Adipocyte (in vitro differentiated cells): ENCODE measurements at places on chromosomes 3 and 15.

DNA sequence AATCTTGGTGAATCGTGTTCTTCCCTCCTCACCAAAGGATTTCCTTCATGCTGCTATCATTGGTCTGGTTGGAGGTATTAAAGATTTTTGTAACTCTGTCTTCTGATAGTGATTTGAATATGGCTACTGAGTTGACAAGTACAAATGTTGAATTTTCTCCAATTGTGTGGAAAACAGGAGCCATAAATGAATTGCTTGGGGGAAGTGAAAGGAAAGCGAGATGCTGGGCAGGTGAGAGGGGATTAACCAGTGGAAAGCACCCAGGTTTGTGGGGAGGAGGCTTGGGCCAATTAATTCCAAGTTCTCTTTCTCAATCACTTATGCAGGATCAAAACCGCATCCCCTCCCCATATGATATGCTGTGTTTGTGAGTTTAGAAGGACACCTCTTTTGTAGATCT, 372.5 kb downstream of the IL20RB start:
- no peak for DNase-seq

DNA sequence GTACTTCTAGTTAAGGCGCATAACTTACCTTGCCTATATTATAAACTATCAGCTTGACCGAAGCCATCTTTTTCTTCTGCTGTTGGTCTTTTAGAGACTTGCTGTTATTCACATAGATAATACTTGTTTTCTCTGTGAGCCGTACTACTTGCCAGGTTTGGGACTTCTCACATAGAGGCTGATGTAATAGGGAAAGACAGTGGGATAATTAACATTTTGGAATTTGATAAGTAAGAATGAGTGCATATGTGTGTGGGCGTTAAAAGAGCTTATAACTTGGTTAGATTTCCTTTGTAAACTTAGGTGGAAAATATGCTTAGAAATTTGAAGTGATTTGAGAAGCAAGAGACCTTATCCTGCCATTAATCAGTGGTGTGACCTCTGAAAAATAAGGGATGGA, 47.8 kb downstream of the FNDC3B start:
- no peak for DNase-seq

DNA sequence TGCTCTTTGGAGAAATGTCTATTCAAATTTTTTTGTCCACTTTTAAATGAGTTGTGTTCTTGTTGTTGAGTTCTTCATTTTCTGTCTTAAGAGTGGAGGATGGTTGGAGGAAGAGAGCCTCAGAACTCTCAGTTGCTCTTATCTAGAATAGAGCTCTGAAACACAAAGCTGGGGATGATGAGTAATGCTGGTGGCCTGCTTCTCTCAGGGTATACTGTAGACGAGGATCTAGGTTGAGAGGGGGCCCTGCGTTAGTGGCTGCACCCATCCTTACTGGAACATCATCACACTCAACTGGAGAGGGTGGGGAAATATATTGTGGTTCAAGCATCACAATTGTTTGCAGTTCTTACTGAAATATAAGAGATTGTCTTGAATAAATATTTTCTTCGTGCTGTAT, 1.8 kb downstream of the SPTSSB start:
- DNase-seq = no peak

GRCh38 chr3:20256144-20256543, 70.1 kb upstream of the SGO1 start:
- DNase-seq = no peak

DNA sequence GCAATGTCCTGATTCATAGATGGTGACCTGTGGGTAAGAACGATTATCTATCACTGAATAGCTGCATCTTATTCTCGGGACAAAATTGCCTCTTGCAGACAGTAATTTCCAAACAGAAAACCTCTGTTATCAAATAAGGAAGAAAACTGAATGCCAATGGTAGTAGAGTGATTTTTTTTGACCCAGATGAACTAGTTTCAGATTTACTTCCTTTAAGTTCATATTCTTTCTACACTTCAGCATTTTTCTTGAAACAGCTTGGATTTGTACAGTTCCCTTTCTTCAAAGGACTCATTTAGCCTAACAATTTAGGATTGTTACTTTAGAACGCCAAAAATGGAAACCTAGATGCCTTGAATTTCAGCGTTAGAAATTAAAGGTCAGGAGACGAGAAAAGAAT, 14.6 kb downstream of the ETV5 start:
- no peak for DNase-seq

DNA sequence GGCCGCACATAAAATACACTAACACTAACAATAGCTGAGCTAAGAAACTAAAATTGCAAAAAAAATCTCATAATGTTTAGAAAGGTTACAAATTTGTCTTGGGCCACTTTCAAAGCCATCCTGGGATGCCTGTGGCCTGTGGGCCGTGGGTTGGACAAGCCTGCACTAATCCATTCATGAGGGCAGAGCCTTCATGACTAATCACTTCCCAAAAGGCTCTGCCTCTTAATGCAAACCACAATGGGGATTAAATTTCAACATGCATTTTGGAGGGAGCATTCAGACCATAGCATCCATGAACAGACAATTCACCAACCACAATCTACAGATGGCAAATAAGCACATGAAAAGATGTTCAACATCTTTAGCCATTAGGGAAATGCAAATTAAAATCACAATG, 128.2 kb downstream of the SUCLG2 start:
- DNase-seq = peak; percentile 85

GRCh38 chr3:121508389-121508788, 37.4 kb downstream of the POLQ start:
- DNase-seq = no peak

GRCh38 chr15:89514596-89515406, 18.4 kb upstream of the RHCG start:
- DNase-seq = no peak

DNA sequence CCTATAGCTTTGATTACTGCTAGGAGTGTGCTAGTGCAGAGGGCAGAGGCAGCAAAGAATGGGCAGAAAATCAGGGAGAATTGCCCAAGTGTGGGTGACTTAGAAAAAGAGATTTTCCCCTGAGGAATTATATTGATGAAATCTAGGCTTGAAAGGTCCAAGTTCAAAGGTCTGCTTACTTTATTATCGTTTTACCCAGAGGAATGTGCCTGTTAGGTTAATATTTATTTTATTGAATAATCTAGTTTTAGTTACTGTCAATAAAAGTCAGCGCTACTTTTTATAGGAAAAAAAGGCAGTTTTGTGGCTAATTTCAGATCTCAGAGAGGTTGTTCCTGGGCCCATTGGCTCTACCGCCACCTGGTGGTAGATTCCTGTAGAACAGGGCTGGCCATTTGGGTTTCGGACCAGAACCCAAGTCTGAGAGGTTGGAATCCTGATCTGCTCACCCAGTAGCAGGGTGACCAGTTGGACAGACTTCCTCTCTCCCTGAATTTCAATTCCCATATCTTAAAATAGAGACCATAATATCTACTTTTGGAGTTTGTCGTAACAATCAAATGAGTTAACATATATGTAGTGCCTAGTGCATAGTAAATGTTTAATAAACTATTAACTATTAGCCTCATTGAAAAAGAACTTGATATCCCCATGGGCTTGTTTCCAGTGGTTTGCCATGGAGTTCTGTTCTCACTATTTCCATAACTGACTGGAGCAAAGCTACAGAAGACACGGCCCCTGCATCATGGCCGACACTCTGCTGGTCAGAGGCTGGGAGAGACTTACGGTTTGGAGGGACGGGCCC, 62.7 kb upstream of the ZNF148 start:
- peak; percentile 85 for DNase-seq

DNA sequence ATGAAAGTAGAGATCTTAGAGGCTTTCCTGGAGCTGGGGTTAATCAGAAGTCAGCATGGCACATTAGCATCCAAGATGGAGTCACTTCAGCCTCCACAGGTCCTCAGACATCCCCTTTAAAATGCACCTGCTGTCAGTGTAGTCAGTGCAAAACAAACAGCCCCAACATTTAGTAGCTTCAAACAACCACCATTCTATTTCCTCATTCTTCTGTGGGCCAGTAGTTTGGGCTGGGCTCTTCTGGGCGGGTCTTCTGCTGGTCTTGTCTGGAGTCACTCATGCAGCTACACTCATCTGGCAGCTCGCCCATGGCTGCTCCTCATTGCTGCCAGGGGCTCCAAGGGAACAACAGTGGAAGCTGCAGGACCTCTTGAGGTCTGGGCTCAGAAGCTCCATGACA, 99.9 kb downstream of the TLE3 start:
- DNase-seq = peak; percentile 32

DNA sequence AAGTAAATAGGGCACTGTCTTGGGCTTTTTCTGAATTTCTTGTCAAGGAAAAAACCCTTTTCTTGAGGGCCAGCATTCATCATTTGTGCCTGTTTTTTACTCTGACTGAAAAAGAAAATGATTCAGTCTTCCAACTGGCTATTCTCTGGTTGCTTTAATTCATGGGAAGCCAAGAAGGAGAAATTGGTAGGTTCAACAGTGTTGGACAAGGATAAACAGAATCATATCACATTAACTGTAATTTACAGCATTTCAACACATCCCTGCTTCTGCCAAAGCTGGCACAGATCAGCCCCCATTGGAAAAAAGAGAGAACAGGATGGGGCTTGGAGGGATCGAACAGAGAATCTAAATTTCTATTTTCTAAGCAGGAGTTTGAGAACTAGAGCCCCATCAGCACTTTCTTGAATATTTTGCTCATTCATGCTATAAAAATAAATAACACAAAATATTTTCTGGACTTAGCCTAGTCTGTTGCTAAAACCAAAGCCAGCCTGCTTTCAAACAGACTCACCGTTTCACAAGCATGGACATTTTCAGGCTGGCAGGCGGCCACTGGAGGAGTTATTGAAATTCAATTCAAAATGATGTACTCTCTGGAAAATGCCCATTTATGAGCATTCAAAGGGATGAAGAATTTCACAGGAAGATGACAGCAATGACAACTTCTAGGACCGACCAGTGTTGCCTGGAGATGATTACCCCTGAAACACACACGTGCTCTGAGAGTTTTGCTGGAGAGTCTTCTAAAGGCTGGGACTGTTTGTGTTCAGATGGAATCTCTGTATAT, 181.2 kb downstream of the WNT5A start:
- peak; percentile 69 for DNase-seq

DNA sequence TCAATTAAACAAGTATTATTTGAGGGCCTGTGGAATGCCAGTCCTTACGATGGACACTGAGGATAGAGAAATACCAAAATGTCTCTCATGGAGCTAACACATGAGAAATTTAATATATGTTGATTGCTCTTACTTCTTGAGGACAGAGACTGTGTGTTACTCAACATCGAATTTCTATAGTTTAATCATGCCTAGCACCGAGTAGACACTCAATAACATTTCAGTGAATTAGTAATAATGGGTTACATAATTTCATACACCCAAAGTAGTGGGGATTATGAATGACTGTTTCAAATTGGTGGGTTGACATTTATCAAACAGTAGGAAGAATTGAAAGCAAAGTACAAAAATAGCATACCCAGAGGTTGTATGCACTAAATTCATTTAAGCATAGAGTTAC, 11.2 kb downstream of the FMN1 start:
- no peak for DNase-seq

DNA sequence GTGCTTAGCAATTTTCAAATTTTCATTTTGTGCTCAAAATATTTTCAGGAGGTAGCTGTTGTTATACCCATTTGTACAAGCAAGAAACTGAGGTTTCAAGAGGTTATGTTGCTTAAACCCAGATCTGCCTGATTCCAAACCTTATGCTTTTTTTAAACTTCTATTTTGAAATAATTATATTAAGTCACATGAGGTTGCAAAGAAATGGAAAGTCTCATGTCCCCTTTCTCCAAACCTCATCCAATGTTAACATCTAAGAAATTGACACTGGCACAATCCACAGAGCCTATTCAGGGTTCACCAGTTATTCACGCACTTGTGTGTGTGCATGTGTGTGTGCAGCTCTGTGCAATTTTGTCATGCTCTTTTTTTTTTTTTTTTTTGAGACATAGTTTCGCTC, 35.1 kb downstream of the B3GNT5 start:
- DNase-seq = no peak

DNA sequence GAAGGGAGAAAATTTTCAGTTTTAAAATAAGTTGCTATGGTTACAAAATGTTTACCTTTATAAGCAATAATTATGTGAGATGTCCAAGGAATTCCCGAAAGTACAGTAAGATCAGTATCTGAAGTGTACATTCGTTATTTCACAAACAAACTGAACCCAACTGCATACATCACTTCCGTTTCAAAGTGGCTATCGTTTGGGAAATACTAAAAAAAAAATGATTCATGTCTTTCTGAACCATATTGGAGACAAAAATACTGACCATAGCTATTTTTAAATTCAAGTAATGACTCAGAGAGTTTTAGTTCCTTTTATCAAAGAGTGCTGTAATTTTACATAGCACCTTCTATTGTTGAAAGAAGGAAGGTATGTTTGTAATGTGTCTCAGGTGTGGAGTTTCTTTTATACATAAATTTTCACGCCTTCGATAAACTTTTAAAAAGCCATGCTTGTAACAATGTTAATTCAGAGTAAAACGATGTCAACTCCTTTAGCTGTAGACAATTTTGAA, 8.0 kb upstream of the ANKRD28 start:
- DNase-seq = peak; percentile 84

DNA sequence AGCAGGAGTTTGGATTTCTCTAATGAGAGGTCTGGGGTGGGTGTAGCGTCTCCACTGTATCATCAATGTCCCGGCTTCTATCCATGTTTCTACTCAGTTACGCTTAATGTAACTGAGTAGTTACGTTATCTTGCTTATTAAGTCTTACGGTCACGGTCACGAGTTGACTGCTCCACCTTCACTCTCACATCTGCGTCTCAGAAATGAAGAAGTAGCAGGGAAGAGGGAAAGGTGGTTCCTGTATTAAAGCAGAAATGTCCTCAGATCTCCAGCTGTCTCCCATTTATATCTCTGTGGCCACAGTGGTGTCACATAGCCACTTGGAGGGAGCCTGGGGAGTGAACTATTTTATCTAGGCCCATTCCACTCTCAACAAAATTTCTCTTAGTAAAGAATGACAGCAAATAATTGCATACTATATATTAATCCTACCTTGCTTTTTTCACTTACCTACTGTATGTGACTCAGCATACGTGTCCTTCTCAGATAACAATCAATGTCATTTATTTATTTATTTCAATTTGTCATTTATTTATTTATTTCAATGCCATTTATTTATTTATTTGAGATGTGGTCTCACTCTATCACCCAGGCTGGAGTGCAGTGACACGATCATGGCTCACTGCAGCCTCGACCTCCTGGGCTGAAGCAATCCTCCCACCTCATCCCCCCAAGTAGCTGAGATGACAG, 39.7 kb upstream of the RNU6-1 start:
- no peak for DNase-seq

DNA sequence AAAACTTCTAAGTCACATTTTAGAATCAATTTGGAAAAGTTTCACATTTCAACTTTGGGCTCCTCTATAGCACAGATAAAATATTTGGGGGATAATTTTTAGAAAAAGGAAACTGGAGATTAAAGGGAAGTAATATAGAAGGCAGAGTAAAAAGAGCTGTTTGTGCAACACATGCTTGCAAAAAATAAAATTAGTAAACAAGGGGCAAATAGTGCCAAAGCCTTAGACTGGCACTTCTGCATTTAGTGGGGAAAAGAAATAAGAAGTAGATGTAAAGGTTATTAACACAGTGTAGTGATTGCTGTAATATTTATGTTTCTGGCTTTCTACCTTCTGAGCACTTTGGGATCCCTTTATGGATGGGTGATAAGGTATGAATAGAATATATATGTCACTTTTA, 246.6 kb downstream of the CBLB start:
- no peak for DNase-seq

GRCh38 chr15:99722406-99722805, 10.8 kb downstream of the LYSMD4 start:
- DNase-seq = no peak
